Liver (tissue), 10 donors: ENCODE measurements at places on chromosomes 1 and 21.
A peak's percentile ranks its signal among the peaks of the same experiment; 100 is the strongest.

GRCh38 chr21:45450423-45451090 is 45.6 kb downstream of the COL18A1 start:
- no peak overlapping the region for H3K4me3 ChIP-seq
- H3K36me3 ChIP-seq, result no peaks in the 10 kb centered on the region
- H3K4me1 ChIP-seq, result peaks cover 75% of the 10 kb centered on the region
- DNase-seq, result no peak
- H3K27ac ChIP-seq, result peak overlapping the region; percentile 69
- no peaks in the 10 kb centered on the region for H3K27me3 ChIP-seq

DNA sequence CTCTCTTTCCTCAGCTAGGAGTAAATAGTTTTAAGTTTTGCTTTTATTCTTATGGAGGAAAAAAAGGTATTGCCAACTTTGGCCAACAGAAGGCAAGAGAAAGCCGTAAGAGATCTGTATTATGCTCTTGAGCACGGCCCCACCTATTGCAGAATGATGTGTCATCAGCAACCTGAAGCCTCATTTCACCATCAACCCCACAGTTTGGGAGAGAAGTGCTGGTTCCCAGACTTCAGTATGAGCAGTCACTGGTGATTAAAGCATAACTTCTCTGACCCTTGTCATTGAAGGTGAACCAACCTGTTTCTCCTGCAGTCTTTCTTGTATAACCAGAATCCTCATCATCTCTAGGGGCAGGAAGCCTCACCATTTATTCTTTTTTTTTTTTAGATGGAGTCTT is 100.2 kb downstream of the SIPA1L2 start:
- no peaks in the 10 kb centered on the region for H3K36me3 ChIP-seq
- H3K27me3 ChIP-seq, result no peaks in the 10 kb centered on the region
- no peak for DNase-seq
- no peak overlapping the region for H3K4me3 ChIP-seq
- no peak overlapping the region for H3K27ac ChIP-seq

DNA sequence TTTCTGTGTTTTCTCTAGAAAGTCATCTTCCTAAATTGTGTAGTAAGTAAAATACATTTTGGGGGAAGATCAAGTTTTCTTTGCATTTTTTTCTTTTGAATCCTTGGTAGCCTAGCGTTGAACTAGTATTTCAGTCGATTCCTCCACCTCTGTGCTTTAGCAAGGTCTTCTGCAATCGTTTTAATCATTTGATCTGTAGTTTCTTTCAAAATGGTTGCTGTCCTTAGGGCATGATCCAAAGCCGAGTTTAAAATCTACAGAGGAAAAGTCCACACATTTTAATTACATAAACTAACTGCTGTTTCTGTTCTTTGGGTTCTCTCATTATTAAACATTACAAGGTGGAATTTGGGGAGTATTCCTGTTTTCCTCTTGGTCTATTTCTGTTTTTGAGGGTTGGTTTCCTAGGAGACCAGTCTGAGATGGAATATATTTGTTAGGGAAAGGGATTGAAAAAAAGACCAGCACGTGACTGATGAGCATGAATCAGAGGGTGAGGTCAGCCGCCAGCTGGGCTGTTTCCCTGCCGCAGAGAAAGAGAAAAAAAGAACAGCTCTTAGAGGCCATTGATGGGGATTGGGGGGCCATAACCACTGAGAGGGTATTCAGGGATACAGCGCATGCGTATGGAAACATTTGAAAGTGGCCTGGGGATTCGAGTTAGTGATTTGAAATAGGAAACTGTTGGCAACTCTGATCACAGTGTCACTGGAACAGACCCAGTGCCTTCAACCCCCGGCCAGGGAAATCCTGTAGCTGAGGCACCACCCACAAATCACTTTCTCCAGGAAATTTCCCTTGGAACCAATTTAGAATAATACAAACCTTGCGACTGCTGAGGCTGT is 40.6 kb downstream of the AKNAD1 start:
- H3K27ac ChIP-seq, result peak overlapping the region; percentile 64
- peaks cover 3% of the 10 kb centered on the region for H3K36me3 ChIP-seq
- no peak overlapping the region for H3K4me3 ChIP-seq
- H3K4me1 ChIP-seq, result no peaks in the 10 kb centered on the region
- no peak for DNase-seq

DNA sequence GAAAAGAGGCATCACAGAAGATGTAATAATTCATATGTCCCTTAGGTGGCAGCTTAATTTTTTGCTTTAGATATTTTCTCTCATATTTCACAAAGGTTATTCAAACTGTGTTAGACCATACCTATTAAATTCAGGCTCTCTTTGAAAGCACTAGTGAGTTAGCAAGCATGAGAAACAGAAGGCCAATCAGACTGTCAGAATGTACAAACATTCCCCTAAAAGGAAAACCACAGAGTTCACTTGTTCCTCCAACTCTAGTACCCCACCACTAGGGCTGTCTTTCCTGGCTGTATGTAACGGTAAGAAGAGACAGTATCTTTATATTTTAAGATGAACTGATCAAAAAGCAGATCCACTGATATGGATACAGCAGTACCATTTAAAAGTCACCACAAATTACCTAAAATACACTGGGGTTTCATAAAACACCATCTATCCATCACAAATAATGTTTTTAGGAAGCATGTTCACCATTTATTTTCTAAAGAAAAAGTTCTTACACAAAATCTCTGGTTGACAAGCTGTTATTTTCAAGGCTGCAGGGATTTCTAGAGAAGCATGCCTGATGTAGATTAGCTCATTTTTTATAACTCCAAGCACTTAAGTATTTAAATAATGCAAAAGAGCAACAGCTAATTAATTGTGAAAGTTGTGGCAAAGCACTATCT is 1.8 kb downstream of the ARPC5 start:
- peak overlapping the region; percentile 85 for H3K27ac ChIP-seq
- no peak for DNase-seq
- H3K27me3 ChIP-seq, result no peaks in the 10 kb centered on the region
- peak overlapping the region; percentile 98 for H3K4me3 ChIP-seq
- H3K36me3 ChIP-seq, result peaks cover 12% of the 10 kb centered on the region

DNA sequence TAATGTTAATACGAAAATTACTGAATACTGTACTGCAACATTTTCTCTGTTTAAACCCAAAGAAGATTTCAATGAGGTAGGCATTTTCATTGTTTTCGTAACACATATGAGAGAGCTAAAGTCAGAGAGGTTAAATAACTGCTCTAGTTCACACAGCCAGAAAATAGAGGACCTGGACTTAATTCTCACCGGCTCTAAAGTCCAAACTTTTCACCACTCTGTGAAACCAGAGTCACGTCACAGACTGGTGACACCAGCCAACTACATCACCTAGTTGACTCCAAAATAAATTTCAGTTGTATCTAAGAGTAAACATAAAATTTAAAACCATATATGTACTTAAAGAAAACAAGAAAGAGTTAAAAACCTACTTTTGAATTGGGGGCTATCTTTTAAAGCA is 146.7 kb downstream of the FCRL5 start:
- H3K27ac ChIP-seq, result peak overlapping the region; percentile 33
- H3K27me3 ChIP-seq, result no peaks in the 10 kb centered on the region
- H3K36me3 ChIP-seq, result no peaks in the 10 kb centered on the region
- peaks cover 3% of the 10 kb centered on the region for H3K4me1 ChIP-seq

DNA sequence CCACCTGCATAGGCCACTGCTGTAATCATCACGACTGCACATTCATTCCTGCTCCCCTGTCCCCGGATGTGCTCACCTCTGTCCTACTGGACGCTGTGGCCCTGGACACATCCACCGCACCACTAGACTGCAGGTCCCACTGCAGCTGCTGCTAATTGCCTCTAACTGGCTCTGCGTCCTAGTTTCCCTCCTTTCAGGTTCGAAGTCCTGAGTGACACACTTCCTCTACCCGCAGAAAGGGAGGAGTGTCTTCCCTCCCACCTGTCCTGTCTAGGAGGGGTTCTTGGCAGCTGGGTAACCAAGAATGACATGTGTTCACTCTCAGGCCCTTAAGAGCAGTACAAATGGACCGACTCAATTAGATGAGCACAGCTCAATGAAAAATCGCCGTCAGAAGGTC is 40.5 kb upstream of the ITPKB start:
- DNase-seq, result no peak
- peaks cover 3% of the 10 kb centered on the region for H3K27me3 ChIP-seq
- no peak overlapping the region for H3K27ac ChIP-seq
- no peak overlapping the region for H3K4me3 ChIP-seq

- H3K27ac ChIP-seq, result peak overlapping the region; percentile 100
- peak overlapping the region; percentile 87 for H3K4me3 ChIP-seq
- no peak for DNase-seq
Measured at GRCh38 chr21:37367336-37367702, 746 bp downstream of the DYRK1A start.

DNA sequence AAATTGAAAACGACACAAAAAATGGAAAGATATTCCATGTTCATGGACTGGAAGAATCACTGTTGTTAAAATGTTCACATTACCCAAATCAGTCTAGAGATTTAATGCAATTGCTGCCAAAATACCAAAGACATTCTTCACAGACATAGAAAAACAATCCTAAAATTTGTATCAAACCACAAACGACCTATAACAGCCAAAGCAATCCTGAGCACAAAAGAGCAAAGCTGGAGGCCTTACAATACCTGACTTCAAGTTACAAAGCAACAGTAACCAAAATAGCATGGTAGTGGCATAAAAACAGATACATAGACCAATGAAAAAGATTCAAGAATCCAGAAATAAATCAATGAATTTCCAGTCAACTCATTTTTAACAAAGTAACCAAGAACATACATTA is 1077.3 kb downstream of the KCNT2 start:
- no peaks in the 10 kb centered on the region for H3K4me1 ChIP-seq
- H3K36me3 ChIP-seq, result no peaks in the 10 kb centered on the region
- no peak overlapping the region for H3K4me3 ChIP-seq

- H3K27ac ChIP-seq, result no peak overlapping the region
- no peaks in the 10 kb centered on the region for H3K4me1 ChIP-seq
- no peak overlapping the region for H3K4me3 ChIP-seq
- DNase-seq, result no peak
- H3K27me3 ChIP-seq, result no peaks in the 10 kb centered on the region
Measured at GRCh38 chr1:17795081-17795809, 40.1 kb downstream of the ACTL8 start.

- no peaks in the 10 kb centered on the region for H3K36me3 ChIP-seq
- H3K27me3 ChIP-seq, result no peaks in the 10 kb centered on the region
- H3K4me1 ChIP-seq, result no peaks in the 10 kb centered on the region
- DNase-seq, result no peak
- H3K4me3 ChIP-seq, result no peak overlapping the region
Measured at GRCh38 chr21:15071009-15071408, 6.2 kb upstream of the NRIP1 start.

- H3K27ac ChIP-seq, result no peak overlapping the region
- H3K36me3 ChIP-seq, result no peaks in the 10 kb centered on the region
- no peak overlapping the region for H3K4me3 ChIP-seq
- H3K27me3 ChIP-seq, result no peaks in the 10 kb centered on the region
- DNase-seq, result no peak
- peaks cover 16% of the 10 kb centered on the region for H3K4me1 ChIP-seq
Measured at GRCh38 chr1:173506437-173506836, 29.3 kb downstream of the PRDX6 start.

- H3K4me3 ChIP-seq, result no peak overlapping the region
- H3K36me3 ChIP-seq, result no peaks in the 10 kb centered on the region
- no peak overlapping the region for H3K27ac ChIP-seq
- no peaks in the 10 kb centered on the region for H3K27me3 ChIP-seq
- H3K4me1 ChIP-seq, result peaks cover 15% of the 10 kb centered on the region
Measured at GRCh38 chr1:228646717-228647522, 88.4 kb upstream of the RHOU start.

GRCh38 chr1:84603941-84604830 is 29.9 kb upstream of the CTBS start:
- no peak overlapping the region for H3K4me3 ChIP-seq
- peak overlapping the region; percentile 46 for H3K27ac ChIP-seq
- H3K27me3 ChIP-seq, result no peaks in the 10 kb centered on the region
- no peaks in the 10 kb centered on the region for H3K36me3 ChIP-seq
- H3K4me1 ChIP-seq, result no peaks in the 10 kb centered on the region
- no peak for DNase-seq

DNA sequence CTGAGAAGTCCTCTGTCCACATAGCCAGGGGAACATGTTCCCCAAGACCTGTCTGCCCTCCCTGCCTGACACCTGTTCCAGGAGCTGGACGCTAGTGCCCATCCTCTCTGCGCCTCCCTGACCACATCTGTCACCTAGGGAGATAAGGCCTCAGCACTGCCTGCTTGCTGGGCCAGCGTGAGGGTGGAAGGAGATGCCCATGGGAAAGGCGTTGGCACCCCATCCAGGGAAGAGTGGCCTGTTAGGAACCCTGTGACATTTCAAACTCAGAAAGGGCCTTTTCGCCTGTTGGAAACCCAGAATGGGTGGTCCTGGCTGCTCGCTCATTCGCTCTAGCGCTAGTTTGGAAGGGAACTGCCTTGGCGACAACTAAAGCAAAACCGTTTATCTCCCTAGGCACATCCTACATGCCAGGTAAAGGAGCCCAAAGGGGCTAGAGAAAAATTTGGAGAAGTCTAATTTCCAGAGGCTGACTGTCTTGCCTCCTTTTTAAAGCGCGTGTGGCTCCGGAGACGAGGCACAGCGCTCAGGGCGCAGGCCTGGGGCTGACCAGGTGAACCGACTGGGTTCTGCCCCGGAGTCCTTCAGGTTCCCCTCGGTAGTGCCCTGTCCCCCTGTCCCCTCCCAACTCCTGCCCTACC is 410 bp downstream of the ACTA1 start:
- H3K4me1 ChIP-seq, result peaks cover 14% of the 10 kb centered on the region
- H3K27me3 ChIP-seq, result peaks cover 11% of the 10 kb centered on the region
- no peak overlapping the region for H3K27ac ChIP-seq
- no peaks in the 10 kb centered on the region for H3K36me3 ChIP-seq
- H3K4me3 ChIP-seq, result no peak overlapping the region

- H3K27ac ChIP-seq, result no peak overlapping the region
- no peak overlapping the region for H3K4me3 ChIP-seq
- H3K36me3 ChIP-seq, result no peaks in the 10 kb centered on the region
- no peak for DNase-seq
Measured at GRCh38 chr1:201665036-201665435, 126.1 kb downstream of the NAV1 start.

DNA sequence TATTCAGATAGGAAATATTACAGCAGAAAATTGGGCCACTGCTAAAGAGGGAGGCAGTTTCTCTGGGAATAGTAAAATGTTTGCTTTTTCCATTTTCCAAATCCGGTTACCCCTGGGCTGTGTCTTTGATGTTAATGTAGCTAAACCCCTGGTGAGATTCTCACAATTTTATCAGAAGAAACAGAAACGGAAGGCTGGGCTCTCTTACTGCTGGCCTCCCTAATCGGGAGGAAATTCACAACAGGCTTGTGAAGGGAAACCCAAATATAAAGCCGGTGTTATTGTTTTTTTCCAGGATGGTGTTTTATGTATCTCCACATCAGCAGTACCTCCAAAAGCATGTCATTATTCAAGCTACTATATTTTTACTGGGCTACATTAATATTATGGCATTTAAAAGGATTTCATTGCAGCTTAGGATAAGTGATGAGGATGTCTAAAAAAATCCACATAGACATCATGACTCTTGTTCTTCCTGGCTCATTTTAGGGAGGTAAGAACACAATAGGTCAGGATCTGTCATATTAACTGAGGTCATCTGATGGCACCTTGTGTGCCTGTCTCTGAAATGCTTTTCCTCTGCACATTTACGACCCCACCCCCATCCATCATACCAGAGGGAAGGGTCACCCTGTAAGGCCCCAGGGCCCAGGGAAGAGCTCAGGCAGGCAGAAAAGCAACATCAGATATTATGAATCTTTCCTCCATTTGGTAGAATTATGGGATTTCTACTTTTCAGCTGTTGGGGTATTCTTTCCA is 158.7 kb downstream of the DSCAM start:
- H3K27ac ChIP-seq, result no peak overlapping the region
- H3K4me1 ChIP-seq, result no peaks in the 10 kb centered on the region
- no peaks in the 10 kb centered on the region for H3K27me3 ChIP-seq
